ENCODE measurements at places on chromosomes 1 and 21.

GRCh38 chr1:55309053-55309452 is 93.9 kb upstream of the USP24 start:
- no peak for DNase-seq

DNA sequence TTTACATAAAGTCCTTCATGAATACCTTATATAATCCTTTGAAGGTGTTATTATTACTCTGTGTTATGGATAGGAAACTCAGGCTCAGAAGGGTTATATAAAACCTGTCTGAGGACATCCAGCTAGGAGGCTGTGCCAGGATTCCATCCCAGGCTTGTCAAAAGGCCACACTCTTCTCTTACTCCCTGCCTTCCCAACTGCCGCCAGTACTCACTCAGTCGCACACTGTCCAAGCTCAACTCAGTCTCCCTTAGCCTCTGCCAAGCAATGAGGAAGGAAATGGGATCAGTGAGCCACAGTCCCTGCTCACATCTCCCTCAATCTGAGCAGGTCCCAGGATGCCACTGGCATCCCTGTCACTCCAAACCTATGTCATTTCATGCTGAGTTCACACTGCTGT is 94.4 kb downstream of the NAV1 start:
- no peak for DNase-seq

GRCh38 chr1:205565799-205566198 is 61.3 kb downstream of the CDK18 start:
- no peak for DNase-seq

DNA sequence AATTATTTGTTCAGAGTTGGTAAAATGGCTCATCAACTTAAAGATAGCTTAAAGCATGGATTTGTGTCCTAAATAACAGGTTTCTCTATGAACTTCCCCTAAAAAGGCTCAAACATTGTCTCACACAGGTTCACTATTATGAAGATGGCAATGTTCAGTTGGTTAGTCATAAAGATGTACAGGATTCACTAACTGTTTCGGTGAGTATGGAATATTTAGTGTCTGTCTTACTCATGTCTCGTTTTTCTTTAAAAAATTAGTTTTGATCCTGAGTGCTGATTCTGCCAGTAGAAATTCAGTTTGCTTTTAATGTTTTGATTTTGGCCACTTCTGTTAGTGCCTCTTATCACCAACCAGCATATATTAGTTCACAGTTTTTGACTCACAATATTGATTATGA is 7.5 kb upstream of the MOV10 start:
- no peak for DNase-seq

GRCh38 chr1:113185463-113186104 is 112.6 kb downstream of the LRIG2 start:
- no peak for DNase-seq

- no peak for DNase-seq
These were observed 631 bp upstream of the KRTAP10-9 start for GRCh38 chr21:44626262-44626661.

- no peak for DNase-seq
These were observed 34.0 kb upstream of the DPT start for GRCh38 chr1:168763031-168763430.

GRCh38 chr1:109901524-109902145 is 9.0 kb upstream of the CSF1 start:
- DNase-seq = no peak

- no peak for DNase-seq
These were observed 51.3 kb upstream of the GFI1 start for GRCh38 chr1:92538048-92538412.

DNA sequence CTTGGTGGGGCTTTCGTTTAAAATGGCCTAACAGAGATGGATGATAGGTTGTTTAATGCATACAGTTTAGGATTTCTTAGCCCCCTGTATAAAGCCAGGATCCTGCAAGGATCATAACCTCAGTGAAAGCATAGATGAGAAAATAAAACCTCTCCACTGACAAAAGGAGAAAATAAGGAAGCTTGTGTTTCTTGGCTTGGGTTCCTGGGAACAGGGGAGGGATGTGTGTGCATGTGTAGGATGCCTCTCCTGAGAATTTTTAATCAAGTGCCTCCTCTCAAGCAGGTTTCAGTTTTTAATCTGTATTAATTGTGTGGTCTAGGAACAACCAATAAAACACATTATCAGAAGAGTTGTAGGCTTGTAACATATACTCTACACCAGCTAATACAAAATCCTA is 26.1 kb downstream of the PRKACB start:
- no peak for DNase-seq

- DNase-seq = no peak
These were observed 413.4 kb upstream of the BEND5 start for GRCh38 chr1:49190138-49190537.

DNA sequence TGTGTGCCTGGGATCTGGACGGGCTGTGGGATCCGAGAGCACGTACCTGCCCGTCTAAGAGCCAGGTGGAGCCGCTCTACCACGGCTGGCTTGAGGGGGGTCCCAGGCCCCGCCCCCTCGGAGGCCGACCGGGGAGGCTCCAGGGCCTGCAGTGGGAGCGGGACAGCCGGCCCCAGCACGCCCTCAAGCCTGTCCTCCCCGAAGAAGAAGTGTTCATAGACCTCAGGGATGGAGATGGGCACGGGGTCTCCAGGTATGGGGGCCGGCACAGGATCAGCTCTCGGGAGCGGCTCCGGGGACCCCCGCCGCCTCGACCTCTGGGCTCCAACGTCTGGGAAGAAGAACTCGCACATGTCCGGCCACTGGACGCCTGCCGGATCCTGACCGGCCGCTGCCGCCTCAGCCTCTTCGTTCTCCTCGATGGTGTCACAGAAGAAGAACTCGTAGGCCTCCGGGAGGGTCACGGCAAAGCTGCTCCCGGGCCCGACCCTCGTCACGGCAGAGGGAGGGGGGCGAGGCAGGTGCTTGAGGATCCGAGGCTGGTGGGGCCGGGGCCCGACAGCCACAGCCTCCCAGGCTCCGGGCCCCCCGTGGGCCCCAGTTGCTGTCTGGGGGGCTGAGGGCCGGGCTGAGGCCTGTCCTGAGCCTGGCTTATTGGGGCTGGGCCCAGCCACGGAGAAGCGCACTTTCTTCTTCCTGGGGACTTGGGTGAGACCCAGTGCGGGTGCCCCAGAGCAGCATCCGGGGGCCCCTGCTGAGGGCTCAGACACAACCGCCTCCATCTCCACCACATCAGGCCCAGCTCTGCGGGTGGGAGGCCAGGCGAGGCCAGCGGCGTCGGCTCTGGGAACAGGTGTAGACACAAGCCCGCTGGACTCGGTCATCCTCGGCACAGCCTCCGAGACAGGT is 2.8 kb downstream of the PERM1 start:
- no peak for DNase-seq

- no peak for DNase-seq
These were observed 30.7 kb upstream of the WASF2 start for GRCh38 chr1:27520651-27521050.

- DNase-seq = no peak
These were observed 1.4 kb downstream of the C1orf94 start for GRCh38 chr1:34178072-34178471.

- DNase-seq = no peak
These were observed 3.0 kb upstream of the MPL start for GRCh38 chr1:43334453-43335205.

DNA sequence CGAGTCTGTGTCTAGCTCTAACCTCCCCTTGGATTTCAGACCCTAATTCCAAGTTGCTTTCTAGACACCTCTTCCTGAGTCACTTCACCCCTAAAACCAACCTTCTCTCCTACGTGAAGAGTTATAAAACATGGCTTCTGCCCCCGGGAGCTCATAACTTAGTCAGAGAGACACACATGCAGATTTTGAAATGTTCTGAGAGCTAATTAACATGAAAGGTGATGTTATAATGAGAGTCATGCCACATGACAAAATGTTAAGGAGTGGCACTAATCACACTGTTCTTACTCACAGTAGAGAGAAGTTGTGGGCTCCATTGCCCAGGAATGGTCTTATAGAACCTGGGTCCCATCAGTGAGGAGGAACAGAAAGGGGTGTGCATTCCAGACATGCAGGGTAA is 117.1 kb downstream of the LRIG2 start:
- DNase-seq = no peak

DNA sequence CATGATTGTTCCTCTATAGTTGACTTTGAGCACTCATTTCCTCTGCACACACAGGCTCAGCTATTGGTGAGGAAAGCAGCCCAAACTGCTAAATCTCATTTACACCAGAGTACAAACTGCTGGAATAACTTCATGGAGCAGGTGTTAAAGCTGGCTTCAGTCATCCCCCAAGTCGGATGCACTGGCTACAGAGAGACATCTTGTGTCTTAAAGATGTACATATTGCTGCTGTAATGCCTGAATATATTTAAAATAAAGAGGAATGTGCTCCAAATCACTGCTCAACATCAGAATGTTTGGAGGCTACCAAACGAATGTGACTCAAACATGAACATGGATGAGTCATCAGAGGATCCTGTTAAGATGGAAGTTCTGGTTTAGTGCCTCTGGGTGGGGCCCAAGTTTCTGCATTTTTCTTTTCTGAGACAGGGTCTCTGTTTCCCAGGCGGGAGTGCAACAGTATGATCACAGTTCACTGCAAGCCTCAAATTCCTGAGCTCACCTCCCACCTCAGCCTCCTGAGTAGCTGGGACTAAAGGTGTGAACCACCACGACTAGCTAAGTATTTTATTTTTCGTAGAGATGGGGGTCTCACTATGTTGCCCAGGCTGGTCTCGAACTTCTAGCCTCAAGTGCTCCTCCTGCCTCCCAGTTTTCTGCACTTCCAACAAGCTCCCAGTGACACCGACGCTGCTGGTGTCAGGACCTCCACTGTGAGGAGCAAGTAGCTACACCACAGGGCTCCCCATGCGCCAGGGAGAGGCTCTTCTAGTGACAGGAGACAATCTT is 79.0 kb upstream of the KRTAP19-8 start:
- no peak for DNase-seq

- DNase-seq = no peak
These were observed 1153.1 kb upstream of the B3GALT2 start for GRCh38 chr1:194339471-194339870.

DNA sequence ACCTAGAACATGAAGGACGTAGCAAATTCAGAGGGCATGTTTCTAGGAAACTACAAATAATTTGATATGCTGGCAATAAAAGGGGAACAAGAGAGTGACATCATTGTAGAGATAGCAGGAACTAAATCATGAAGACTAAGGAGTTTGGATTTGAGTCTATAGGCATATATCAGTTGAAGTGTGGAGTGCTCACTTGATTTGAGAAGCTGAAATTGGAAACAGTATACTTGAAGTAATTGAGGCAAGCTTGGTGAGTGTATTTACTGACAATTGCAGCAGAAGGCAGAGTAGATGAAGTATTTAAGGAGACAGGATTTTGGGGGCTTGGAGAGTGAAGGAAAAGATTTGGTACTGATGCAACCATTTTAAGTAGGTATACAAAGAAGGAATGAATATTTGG is 6.4 kb upstream of the TMCO2 start:
- DNase-seq = no peak
